ENCODE measurements at places on chromosomes 7 and 10.

- no peak for DNase-seq
Observed at GRCh38 chr7:90532231-90532929, 62.9 kb downstream of the PTTG1IP2 start.

DNA sequence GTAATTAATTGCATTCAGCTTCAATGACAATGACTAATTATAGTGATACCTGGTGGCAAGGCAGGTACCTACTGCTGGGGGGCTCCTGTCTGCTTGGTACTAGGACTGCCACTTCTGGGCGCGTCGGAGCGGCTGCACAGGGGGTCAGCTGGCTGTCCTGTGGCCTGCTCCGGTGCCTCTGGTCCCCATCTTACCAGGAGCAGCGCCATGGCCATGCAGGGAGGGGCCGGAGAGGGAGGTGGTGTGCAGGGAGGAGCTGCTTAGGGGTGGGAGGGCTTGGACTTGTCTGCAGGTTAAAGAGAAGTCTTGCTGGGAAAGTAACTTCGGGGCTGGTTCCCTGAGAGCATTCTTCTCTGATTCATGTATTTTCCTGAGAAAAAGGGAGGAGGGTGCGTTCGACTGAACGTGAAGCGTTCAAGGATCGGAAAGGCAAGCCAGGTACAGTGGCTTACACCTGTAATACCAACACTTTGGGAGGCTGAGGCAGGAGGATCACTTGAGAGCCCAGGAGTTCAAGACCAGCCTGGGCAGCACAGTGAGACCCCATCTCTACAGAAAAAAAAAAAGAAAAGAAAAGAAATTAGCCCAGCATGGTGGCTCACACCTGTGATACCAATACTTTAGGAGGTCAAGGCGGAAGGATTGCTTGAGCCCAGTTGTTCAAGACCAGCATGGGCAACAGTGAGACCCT lies 15.4 kb downstream of the CUX1 start:
- DNase-seq = no peak

DNA sequence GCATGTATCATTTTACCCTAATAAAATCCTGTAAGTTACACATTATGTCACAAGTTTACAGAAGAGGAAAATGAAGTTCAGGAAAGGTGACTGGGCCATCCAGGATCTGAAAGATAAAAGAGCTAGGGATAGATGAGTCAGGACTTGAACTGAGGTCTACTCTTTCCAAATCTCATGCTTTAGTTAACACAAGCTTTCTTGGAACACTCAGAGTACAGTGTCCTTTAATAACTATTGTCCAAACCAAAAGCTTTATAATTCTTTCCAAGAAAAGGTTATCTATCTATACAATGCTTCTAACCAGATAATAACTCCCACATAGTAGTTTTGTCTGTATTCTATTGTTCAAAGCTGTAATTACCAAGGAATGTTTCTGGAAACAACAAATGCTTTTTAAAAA lies 164.6 kb downstream of the LRRN3 start:
- no peak for DNase-seq

- DNase-seq = no peak
Observed at GRCh38 chr7:15729746-15730145, 43.3 kb upstream of the MEOX2 start.

GRCh38 chr10:86329093-86329710 lies 37.4 kb downstream of the GRID1 start:
- no peak for DNase-seq

DNA sequence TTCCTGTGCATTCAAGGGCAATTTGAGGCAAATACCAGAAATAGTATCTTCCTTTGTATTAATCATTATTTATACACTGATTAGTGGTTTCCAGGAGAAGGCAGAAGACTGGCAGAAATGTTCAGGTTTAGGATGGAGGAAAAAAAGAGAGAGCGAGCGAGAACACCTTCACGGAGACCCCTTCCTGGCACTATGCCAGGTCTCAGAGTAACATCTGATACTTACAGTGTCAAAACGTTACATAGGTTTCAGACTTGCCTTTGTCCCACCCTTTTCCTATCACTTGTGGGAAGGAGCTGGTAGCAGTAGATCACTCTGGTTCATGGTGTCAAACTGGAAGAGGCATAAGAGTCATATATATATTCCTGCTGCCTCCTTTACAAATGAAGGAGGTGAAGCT lies 652 bp downstream of the OR2A12 start:
- DNase-seq = no peak

DNA sequence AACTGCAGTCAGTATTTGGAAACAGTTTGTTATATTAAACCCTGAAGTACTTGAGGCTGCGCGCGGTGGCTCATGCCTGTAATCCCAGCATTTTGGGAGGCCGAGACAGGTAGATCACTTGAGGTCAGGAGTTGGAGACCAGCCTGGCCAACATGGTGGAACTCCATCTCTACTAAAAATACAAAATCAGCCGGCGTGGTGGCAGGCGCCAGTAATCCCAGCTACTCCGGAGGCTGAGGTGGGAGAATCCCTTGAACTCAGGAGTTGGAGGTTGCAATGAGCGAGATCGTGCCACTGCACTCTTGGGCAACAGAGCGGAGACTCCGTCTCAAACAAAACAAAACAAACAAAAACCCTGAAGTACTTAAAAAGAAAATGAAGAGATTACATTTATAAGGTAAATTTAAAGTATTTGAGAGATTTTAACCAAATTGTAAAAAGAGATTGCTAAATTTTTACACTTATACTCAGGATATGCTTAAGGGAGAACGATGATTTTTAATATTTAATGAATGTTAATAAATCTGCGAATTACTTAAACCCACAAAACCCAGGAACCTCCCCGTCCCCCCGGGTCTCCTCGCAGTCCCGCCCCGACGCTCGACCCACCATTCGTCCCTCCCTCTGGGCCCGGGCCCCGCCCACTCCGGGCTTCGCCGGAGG lies 425 bp upstream of the MTG1 start:
- no peak for DNase-seq

GRCh38 chr10:35359056-35359455 lies 22.7 kb downstream of the CCNY start:
- DNase-seq = no peak

DNA sequence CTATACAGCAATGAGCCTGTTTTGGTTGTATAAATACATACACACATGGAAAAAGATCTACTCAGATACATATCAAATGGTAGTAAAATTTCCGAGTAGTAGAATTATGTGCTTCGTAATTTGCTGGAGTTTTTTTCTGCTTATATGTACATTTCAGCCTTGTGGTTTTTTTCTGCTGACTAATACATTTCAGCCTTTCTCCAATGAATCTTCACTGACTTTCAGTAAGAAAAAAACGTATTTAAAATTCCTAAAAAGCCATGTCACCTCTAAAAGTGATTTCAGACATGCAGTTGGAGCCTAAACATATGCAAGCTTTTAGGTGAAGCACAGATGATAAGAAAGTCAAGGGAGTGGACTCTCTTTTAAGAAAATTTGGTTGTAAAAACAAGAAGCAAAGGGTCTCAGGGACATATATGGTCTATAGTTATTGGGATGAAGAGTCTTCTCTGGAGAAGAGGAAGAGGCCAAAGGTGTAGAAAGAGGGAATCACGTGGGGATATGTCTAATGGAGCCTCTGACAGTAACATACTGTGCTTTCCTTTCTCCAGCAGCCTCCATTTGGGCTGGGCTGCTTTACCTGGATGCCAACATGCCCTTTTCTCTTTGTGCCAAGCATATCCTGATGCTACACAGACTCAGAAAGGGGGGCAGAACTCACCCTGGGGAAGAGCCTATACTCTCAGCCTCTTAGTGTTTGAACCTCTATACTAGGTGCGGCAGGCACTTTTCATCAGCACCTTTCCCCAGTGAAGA lies 2.4 kb downstream of the AMPH start:
- peak; percentile 52 for DNase-seq

- DNase-seq = no peak
Observed at GRCh38 chr10:3853547-3854303, 68.7 kb upstream of the KLF6 start.

DNA sequence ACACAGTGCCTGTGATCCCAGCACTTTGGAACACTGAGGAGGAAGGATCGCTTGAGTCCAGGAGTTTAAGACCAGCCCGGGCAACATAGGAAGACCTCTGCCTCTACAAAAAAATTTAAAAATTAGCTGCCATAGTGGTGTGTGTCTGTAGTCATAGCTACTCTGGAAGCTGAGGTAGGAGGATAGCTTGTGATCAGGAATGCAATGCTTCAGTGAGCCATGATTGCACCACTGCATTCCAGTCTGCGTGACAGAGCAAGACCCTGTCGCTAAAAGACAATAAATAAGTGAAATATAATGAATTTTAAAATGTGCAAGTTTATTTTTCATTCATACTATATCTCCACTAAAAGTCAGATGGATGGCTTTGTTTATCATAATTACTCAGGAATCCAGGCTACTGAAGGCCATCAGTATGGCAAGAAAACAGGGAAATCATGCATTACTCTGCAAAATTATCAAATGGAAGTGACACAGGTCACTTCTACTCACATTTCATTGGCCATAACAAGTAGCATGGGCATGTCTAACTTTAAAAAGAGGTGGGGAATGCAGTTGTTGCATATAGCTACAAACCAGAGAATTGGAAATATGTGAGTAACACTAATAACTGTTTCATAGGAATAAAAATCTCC lies 32.9 kb upstream of the FAM3C start:
- no peak for DNase-seq

- DNase-seq = no peak
Observed at GRCh38 chr10:1102416-1102815, 46.2 kb downstream of the WDR37 start.

GRCh38 chr7:5414916-5415315 lies 8.7 kb downstream of the TNRC18 start:
- DNase-seq = no peak

GRCh38 chr7:50738932-50739331 lies 43.8 kb downstream of the GRB10 start:
- no peak for DNase-seq

- DNase-seq = peak; percentile 18
Observed at GRCh38 chr10:99233689-99234037, 2.0 kb downstream of the HPSE2 start.

- DNase-seq = no peak
Observed at GRCh38 chr10:111944331-111944730, 239.2 kb downstream of the GPAM start.

DNA sequence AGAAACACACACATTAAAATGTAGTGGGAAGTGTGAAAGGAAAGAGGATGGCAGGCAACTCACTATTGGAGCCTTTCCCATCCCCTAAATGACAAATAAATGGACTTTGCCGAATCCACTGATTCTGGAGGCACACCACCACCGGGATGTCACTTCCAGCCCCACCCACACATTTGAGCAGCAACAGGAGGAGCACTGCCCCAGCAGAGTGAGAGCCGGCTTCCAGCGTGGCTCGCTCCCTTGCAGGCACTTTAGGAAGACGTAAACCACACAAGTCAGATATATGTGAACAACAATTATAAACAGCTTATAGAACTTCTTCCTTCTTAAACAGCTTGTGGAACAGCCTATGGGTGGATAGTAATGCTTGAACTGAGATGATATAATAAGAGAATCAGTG lies 191.0 kb downstream of the DGKI start:
- DNase-seq = no peak

GRCh38 chr10:81182296-81182695 lies 644.6 kb downstream of the SH2D4B start:
- DNase-seq = no peak

DNA sequence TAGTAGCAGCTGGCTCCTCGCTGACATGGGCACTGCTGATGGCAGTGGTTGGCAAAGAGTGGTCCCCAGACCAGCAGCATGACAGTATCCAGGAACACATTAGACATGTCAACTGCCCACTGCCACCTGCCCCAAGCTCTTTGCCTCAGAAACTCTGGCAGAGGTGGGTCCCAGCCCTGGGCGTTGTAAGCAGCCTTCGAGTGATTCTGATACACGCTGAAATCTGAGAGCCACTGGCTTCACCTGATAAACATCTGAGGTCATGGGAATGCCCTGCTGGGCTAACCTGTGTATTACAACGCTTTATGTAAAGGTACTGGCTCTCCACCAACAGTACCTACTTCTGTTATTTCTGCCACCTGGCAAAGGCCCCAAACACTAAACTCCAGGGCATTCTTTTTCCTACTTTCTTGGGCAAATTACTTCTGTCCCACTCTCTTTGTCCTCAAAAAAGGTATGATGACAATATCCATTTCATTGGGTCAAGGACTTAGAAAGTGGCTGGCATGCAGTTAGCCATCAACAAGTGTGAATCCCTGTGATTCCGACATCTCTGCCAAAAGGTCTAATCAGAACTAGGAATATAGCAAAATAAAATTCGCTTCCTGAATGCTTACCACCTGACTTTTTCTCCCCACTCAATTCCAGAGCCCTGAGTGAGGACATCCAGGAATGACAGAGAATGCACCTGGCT lies 9.2 kb downstream of the SGMS1 start:
- DNase-seq = no peak

DNA sequence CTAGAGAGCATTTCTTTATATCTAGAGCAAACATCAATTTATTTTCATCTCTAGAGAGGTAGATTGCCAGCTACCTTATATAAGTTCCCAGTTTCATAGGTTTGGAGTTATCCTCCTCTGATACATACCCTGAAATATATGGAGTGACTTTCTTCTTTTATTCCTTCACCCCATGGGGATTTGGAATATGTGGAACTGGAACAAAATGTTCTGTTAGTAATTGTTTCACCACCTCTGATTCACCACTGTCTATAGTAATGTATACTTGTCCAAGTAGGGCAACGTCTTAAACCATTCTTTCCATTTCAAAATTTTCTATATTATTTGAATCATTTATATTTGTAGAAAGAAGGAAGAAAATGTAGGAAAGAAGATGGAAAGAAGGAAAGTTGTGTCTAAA lies 511.2 kb upstream of the KCND2 start:
- DNase-seq = no peak

GRCh38 chr7:24842449-24843241 lies 85.4 kb upstream of the GSDME start:
- DNase-seq = peak; percentile 43

DNA sequence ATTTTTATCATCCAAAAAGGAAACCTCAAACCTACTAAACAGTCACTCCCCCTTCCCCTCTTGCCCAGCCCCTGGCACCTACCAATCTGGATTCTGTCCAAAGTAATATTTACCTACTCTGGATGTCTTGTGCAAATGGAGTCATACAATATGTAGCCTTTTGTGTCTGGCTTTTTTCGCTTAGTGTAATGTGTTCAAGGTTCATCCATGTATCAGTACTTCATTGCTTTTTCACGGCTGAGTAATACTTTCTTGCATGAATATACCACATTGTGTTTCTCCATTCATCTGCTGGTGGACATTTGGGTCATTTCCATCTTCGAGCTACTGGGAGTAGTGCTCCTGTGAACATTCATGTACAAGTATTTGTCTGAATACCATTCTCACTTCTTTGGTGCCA lies 113.6 kb downstream of the EEPD1 start:
- no peak for DNase-seq

GRCh38 chr7:101554584-101555268 lies 74.4 kb downstream of the MYL10 start:
- DNase-seq = no peak

DNA sequence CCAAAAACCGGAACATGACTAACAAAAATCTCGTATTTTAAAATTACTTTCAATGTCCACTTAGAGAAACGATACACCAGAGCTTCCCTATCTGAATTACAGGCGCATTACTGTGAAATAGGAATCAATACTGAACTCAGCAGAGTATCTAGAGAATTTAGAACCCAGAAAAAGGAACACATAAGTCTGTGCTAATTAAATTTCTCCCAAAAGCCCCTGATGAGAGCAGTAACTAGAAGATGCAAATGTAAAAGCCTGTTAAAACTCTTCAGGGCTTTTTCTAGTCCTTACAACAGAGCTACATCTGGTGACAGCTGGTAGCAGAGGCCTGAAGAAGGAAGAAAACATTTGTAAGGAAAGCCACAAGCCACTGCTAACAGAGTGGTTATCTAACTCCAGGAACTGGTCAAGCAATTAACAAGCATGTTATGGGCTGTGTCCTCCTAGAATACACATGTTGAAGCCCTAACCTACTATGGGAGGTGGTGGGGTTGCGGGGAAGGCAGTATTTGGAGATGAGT lies 24.2 kb downstream of the ITIH5 start:
- DNase-seq = no peak

Measured in Daoy (cell line).